ENCODE measurements at places on chromosomes 4 and X.

DNA sequence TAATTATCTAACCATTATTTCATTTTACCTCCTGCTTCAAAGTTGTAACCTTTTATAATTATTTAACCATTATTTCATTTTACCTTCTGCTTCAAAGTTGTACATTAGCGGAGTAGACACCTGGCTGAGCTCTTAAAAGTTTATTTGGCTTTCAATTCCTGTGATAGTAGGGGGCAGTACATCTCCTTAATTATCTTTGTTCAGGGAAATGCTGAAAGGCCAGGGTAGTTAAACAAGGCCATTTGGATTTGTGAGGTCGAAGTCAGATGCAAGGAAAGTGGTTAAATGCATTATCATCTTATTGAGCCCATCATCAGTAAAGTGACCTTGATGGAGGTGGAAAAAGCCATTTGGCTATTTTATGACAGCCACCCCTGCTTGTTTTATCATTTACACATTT lies 210.6 kb downstream of the TENM3 start:
- DNase-seq = no peak

DNA sequence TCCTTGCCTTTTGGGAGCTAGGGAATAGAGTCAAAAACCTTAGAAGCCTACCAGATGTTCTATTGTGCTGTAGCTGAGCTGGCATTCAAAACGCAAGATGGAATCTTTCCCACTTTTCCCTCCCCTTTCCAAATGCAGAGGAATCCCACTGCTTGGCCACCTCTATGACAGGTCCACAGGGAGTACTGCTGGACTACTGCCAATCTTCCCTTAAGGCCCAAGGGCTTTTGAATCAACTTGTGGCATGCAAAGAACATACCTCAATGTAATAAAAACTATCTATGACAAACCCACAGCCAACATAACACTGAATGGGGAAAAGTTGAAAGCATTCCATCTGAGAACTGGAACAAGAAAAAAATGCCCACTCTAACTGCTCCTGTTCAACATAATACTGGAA lies 139.2 kb upstream of the AGTR2 start:
- no peak for DNase-seq

GRCh38 chrX:16134936-16135335 lies 11.6 kb downstream of the GRPR start:
- no peak for DNase-seq

DNA sequence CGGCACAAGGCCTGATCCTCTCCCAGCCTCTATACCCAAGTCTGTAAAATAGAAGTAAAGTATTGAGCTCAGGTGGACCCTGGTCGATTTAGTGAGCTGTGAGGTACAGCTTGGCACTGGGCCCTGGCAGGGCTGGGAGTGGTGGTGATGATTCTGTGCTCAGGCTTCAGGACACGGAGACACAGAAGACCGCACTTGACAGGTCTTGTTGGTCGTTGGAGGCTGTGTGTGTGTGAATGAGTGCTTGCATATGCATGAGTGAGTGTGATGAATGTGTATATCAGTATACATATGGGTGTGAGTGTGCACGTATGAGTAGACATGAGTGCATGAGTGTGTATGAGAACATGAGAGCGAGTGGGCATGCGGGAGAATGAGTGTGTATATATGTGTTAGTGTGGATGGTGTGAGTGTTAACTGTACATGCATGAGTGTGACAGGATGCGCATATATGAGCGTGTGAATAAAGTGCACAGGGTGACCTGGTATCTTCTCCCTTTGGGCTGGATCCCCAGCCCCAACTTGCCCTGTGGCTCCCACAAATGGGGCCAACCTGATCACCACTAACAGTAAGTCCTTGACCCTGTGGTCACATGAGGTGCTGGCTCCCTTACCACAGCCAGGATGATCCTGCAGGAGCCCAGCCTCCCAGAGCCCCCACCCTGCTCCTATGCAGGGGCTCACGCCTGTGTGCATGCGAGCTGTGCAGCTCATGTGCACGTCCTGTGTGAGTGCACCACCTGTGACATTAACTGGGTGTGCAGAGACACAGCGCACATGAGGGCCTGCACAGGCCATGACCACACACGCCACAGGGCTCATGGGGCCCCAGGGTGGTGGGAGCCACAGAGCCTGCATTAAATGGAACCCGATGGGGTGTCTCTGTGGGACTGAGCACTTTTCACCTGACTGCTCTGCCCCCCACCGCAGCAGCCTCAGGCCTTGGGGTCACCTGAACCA lies 20.8 kb downstream of the SH3BP2 start:
- DNase-seq = no peak

DNA sequence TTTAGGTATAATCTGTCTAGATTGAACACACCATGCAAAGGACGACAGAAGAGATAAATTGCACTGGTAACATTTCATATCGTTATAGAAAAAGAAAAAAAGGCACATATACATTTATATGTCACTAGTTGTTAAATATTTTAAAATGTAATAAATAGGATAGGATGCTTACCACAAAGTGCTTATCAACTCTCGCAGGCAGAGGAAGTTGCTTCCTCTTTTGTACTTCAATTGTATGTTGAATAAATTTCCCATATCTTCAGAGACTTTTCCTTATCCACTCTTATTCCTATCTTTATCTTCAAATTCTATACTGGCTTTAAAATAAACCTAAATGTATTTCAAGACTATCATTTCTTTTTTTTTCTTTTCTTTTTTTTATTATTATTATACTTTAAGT lies 163.3 kb upstream of the SPOCK3 start:
- no peak for DNase-seq

- no peak for DNase-seq
These were observed 29.9 kb upstream of the CXXC4 start for GRCh38 chr4:104524591-104524990.

DNA sequence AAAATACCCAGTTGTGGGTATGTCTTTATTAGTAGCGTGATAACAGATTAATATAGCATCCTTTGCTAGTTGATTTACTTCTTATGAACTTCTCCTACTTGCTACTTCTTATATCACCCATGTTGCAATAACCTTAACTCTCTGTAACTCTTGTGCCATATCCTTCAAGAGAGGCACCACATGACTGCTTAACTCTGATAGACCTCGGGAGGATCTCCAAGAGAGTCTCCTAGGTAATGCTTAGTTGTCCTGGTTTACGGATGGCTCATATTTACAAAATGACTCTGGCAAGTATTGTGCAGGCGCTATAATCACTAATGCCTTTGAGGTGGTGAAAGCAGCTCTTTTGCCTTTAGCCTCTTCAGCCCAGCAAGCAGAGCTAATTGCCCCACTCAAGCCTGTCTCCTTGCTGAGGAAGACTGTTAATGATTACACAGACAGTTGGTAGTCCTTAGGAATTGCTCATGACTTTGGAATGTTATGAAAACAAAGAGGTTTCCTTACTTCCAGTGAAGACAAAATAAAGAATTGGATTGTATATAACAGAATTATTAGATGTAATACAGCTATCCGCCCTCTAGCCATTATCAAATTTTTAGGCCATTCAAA lies 1305.8 kb downstream of the PCDH7 start:
- no peak for DNase-seq

GRCh38 chr4:138341739-138342415 lies 99.7 kb upstream of the SLC7A11 start:
- no peak for DNase-seq

- DNase-seq = no peak
These were observed 7.2 kb downstream of the SCARB2 start for GRCh38 chr4:76206222-76206942.

DNA sequence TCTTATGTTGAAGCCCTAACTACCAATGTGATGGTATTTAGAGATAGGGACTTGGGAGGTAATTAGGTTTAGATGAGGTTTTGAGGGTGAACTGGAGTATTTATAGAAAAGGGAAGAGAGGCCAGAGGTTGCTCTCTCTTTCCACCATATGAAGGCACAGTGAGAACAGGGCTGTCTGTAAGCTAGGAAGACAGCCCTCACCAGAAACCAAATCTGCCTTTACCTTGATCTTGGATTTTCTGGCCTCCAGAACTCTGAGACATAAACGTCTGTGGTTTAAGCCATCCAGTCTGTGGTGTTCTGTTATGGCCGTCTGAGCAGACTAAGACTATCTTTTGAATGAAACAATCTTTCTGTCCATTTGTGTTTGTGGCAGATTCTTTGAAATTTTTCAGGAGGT lies 223.7 kb downstream of the PDHA2 start:
- no peak for DNase-seq

- no peak for DNase-seq
These were observed 1383.3 kb upstream of the PCDH7 start for GRCh38 chr4:29336861-29337260.

DNA sequence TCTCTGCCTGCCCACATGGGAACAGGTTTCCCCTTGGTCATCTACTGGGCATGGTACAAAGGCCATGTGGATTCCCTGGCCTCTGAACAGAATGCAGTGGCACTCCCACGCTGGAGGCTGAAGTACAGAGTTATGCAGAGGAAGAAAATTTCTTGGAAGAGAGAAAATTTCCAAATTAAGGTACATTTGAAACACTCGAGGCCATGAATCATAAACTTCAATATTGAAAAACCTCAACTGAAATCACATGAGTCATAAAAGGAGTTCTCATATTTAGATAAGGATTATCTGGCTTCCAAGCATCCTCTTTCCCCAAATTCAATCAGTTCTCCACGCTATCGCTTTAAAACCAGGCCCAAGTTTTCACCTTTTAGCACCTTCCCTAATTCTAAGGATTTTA lies 28.1 kb upstream of the TXK start:
- no peak for DNase-seq

DNA sequence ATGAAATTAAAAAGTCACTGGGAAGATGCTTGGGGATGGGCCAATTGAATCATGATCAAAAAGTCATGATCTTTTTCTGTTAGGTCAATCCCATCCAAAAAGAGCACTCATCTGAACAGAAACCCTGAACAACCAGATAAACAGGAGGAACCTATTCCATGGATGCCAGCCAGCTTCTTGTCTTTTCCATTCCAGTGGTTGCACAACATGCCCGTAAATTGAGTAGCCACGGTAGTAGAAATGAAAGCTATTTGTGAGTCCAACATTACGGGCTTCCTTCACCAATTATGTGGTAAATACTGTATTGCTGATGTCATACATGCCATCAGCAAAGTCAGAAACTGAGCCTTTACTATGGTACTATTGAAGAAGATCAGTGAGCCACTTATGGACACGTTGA lies 982.4 kb upstream of the HS3ST1 start:
- DNase-seq = no peak

DNA sequence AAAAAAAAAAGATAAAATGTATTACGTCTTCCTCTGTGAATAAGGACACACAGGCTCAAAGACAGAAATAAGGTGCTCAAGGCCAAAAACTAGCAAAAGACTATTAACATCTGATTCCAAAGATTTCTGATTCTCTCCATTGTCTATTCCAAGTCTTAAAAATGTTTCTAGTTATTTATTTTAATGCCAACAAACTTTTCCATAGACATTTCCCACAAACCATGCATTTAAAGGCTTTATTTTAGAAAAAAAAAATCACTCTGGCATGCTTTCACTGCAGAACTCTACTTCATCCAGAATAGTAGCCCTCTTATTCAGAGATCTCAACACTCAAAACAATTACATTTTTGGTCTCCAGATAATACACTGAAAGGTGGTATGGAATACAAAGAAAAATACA lies 545.0 kb upstream of the TENM3 start:
- DNase-seq = no peak

GRCh38 chr4:40170588-40170987 lies 26.2 kb upstream of the RHOH start:
- DNase-seq = no peak

- DNase-seq = no peak
These were observed 445.5 kb upstream of the SPANXN1 start for GRCh38 chrX:144801786-144802185.

- no peak for DNase-seq
These were observed 134.1 kb upstream of the CPXCR1 start for GRCh38 chrX:88612870-88613329.

GRCh38 chr4:128841402-128841801 lies 31.9 kb downstream of the JADE1 start:
- DNase-seq = no peak

DNA sequence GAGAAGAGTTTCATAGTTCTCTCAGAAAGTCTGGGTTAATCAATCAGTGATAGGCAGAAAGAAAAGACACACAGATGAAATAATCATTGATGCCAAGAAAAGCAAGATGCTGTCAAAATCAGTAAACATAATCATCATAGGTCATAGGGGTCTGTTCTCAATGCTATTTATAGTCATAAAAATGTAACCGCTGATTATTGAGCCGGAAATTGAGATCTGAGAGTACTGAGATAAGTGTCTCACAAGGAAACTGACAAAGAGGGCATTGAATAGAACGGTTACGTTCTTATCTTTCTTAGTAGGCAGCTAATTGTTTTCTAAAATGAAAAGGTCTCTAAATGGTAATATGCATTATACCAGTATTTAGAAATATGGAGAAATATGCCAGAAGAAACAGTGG lies 1686.1 kb upstream of the AGA start:
- DNase-seq = no peak

DNA sequence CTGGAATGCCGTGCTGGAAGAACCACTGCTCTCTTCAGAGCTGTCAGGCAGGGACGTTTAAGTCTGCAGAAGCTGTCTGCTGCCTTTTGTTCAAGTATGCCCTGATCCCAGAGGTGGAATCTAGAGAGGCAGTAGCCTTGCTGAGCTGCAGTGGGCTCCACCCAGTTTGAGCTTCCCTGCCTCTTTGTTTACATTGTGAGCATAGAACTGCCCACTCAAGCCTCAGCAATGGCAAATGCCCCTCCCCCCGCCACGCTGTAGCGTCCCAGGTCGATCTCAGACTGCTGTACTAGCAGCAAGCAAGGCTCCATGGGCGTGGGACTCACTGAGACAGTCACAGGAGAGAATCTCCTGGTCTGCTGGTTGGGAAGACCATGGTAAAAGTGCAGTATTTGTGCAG lies 34.8 kb upstream of the MUC7 start:
- no peak for DNase-seq

GRCh38 chrX:49000636-49001035 lies 1.4 kb downstream of the GRIPAP1 start:
- no peak for DNase-seq

GRCh38 chr4:97867557-97868091 lies 275.7 kb downstream of the STPG2 start:
- no peak for DNase-seq

DNA sequence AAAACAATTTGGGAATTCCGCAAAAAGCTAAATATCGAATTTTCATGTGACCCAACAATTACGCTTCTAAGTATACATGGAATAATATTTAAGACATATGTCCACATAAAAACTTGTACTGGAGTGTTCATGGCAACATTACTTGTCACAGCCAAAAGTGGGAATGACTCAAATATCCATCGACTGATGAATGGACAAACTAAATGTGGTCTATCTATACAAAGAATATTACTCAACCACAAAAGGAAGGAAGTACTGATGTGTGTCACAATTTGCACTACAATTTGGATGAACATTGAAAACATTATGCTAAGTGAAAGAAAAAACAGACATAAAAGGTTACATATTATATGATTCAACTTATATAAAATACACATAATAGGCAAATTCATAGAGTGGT lies 71.9 kb downstream of the AFF2 start:
- no peak for DNase-seq

GRCh38 chr4:156560701-156561100 lies 410.9 kb downstream of the PDGFC start:
- no peak for DNase-seq
